ENCODE measurements at places on chromosomes 6 and 20.

DNA sequence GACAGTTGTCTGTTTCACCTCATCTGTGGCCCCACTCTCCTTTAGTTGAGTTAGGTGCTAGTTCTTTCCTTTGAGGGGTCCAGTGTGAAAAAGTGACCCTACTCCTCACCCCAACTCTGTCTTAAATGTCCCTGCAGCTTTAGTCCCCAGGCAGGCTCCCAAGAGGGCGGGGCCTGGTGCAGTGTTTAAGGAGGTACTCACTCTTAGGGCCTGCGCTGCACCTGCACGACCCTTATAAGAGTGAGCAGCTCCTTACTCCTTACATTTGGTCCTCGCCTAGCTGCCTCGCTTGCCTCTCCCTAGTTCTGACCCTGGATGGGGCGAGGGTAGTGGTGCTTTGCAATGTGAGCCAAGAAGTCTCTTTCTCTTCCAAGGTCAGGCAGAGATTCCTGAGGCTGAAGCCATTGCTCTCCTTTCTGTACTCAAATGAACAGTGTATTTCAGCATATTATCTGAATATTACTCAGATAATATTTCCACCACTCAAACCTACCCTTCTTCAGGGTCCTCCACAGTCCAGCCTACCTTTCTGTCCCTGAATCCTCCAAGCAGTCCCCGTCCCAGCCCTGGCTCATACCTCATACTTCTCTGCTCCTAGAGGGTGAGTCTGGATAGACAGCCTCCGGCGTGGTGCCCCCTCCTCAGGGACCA is 11.9 kb upstream of the VEGFA start:
- DNase-seq, result no peak

DNA sequence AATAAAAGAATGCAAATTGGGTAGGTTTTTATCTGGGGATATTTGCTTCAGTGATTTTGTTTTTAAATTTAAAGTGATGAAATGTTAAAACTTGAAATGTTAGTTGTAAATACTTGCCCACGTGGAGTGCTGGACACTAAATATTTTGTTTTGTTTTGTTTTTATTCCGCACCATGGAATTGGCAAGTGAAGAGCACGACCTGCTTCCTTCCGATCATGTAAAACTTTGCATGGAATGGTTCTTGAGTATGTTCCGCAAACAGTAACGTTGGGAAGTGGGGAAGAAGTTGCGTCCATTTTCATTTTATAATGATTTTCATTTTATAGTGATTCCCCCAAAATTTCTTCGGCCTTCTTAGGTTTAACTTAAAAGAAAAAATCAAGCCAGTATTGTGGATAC is 765 bp downstream of the IRAK1BP1 start:
- DNase-seq, result no peak

GRCh38 chr20:24157213-24157612 is 168.6 kb upstream of the GGTLC1 start:
- DNase-seq, result no peak

GRCh38 chr20:2692036-2692885 is at the start of gene EBF4:
Gene EBF4, plus strand, starts transcription at chr20:2692780. Its CDS starts 866 bp downstream, at chr20:2693646.
- peak; percentile 58 for DNase-seq

- DNase-seq, result no peak
Observed at GRCh38 chr20:37898233-37899104, 4.5 kb upstream of the VSTM2L start.

GRCh38 chr6:27358786-27359185 is 29.8 kb upstream of the ZNF391 start:
- no peak for DNase-seq

DNA sequence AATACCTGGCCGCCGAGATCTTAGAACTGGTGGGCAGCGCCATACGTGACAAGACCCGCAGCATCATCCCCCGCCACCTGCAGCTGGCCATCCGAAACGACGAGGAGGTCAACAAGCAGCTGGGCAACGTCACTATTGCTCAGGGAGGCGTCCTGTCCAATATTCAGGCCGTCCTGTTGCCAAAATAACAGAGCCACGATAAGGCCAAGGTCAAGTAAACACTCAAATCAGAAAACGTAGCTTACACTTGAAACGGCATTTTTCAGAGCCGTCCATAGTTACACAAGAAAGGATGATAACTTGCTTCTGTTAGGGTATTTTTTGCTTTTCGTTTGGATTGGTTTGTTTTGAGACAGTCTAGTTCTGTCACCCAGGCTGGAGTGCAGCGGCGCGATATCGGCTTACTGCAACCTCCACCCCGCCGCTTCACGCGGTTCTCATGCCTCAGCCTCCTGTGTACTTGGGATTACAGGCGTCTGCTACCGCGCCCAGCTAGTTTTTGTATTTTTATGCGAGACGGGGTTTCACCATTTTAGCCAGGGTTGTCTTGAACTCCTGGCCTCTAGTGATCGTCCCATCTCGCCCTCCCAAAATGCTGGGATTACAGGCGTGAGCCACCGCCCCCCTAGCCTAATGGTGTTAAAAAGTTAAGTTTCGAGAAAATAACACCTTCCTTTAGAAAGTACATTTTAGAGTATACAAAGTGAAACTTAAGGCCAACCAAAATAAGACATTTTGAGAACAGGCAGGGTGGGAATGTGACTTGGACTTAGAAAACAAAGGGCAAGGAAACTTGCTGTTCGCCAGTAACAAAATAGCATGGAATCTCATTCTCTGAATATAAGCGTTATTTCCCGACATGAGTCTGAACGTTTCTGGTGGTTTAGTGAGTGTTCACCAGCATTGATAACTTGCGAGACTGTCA is 42.8 kb upstream of the HFE start:
- DNase-seq, result no peak

DNA sequence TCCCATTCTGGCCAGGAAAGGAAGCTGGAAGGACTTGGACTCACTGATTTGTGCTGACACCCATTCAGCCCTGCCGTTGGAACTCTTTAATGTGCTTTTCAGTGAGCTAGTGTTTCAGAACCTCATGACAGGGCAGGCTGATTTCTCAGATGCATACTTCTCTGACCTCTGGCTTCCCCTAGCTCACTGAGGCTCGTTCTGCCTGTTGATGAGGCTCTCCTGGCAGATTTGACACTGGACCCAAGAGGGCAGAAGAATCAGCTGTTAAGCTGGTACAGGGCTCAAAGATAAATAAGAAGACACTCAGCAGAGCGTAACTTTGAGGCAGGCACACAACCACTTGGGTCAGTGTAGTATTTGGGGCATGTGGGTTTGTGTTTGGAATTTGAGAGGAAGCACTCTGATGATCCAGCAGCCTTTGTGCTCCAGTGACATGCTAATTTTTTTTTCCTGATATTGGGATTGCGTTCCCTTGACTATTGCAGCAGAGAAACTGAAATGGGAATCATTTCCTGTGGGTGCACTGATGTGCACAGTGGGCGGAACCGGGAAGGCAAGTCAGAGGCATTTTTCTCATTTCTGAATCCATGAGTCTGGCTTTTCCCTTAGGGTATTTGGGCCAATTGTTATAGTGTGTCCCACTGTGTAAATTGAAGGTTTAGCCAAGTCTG is 80.2 kb downstream of the CARMIL1 start:
- DNase-seq, result no peak

GRCh38 chr20:58431134-58431533 is 42.1 kb downstream of the VAPB start:
- DNase-seq, result no peak

DNA sequence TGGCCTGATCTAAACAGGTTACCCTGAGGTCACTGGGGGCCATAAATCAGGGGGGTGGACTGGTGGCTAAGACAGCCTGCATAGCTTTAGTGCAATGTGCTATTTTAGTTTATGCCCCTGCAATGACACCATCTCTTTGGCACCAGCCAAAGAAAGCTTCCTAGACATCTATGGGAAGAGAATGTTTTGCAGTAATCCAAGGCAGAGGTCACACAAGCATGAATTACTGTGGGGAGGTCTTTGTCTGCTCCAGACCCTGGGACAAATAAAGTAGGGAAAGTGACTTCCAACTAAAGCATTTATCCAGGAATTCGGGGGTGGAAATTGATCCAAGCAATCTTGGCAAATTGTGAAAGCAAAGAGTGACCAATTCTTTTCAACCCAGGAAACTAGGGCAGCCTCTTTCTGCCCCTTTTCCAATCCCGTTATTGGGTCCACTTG is 5.3 kb downstream of the RIPOR2 start:
- no peak for DNase-seq

DNA sequence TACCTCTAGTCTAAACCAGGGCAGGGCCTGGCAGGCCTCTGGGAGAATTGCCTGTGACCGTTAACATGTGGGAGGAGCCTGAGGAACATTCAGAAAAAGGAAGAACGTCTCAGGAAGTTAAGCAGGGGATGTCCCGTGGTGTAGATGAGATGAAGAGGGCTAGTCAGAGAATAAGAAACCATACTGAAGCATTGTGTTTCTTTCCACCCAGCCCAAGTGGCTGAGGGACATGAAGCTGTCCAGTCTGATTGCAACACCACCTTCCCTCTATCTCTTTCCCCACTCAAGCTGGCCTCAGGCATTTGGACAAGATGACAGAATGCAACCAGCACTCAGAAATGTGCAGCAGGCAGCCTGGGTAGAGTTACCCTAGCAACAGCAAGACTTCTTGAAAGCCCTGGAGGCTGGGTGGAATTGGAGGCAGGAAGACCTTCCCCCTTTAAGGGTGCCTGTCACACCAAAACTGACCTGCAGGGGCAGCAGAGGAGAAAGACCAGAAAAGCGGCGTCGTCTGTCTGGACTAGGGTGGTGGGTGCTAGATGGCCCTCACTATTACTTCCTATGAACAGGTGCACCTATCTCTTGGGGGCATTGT is 186.1 kb downstream of the UNC5CL start:
- DNase-seq, result no peak

GRCh38 chr6:53398247-53399026 is 49.7 kb upstream of the ELOVL5 start:
- DNase-seq, result no peak

DNA sequence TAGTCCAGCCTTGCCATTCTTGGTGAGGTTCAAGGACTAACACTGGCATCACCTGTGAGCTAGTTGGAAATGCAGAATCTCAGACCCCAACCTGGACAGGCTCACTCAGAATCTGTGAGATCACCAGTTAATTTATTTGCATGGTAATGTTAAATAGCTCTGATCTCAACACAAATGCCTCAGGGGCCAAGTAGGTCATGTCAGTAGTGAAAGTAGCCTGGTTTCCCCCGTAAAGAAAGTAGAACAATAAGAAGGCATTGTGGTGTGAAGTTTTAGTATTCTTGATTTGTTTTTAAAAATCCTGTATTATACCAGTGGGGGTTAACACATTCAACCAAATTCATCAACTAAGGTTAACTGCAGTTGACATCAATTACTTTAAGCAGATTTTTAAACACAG is 105.5 kb downstream of the PPP1R14C start:
- no peak for DNase-seq

GRCh38 chr6:3328796-3329195 is 70.0 kb downstream of the PSMG4 start:
- no peak for DNase-seq

DNA sequence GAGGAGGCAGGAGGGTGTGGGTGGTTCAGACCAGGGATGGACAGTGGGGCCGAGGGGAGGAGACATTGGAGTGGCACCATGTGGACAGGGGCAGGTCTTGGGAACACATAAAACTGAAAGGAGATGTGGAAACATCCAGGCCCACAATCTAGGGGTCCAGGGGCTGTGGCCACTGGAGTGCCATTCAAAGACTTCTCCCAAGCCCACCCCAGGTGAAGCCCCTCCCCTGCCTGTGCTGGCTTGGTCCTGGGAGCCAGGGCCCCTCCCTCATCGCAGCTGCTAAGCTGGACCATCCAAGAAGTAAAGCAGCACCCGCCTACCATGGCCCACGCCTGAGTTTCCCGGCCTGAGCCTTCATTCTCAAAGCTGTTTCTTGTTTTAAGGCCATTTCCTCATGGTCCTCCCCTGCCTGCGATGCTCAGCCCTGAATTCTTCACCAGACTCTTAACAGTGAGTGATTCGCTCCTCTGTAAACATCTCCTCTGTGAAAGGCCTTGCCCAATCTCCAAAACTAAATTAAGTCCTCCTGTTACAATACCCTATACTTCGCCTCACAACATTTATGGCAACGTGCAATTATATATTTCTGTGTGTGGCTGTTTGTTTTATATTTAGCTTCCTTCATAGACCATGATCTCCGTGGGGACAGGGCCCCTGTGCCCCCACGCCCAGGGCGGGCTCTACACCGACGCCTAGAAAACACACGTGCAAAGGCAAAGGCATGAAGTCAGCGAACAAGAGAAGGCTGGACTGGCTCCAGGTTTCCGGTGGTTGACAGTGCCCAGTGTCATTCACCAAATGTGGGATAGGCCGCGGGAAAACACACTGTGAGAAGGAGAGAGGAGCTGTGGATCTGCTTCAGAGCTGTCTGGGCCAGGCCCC is 267.8 kb downstream of the ERMARD start:
- DNase-seq, result no peak

DNA sequence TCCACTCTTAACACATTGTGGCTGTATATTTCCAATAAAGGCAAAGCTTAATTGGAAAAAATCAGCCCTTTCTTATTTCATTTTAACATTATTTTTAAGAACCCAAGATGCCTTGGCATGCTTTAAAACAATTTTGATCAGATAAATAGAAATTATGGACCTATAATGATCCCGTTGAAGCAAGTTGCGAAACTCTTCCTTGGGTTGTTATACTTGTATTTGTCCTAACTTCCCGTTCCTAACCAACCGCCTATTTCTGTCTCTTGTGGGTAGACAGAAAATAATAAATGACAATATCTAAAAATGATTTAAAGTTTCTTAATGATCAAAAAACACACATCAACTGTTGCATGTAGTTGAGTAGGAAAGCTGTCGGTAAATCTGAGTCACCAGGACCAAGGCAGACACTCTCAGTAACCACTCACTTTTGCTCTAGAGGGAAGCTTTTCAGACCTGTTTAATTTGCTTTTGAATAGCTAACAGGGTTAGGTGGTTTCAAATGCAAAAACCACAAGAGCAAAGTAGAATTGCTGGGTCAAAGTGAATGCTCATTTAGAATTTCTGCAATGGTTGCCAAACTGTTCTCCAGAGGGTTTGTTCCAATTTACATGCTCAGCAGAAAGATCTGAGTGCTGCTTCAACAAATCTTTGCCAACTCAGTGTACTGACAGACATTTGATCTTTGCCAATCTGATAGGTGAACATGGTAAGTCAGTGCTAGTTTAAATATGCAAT is 34.2 kb upstream of the KCNK5 start:
- DNase-seq, result no peak

DNA sequence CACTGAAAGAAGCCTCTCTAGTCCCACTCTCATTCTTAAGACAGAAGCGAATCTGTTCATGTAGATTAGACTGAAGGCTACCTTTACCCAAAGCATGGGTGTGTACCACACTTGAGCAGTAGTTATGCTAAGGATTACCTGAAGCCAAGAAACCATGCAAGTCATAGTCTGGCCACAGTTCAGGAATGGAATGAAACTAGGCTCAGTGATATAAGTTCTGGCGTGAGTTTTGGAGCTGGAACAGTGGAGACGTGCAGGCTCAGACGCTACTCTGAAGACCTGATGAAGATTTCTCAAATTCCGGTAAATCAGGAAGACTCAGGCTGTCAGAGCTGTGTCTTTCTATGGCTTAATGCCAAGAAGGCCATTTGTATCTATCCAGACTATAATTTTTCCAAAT is 219.9 kb downstream of the HDGFL1 start:
- DNase-seq, result no peak

- DNase-seq, result peak; percentile 46
Observed at GRCh38 chr6:150016324-150017185, 8.8 kb downstream of the RAET1L start.

GRCh38 chr6:77551135-77551534 is 87.8 kb upstream of the HTR1B start:
- no peak for DNase-seq

Data from D721Med (cell line).